Daoy (cell line): ENCODE measurements at places on chromosomes 2 and 18. TPM values are rescaled to one million over a fixed set of nuclear protein-coding genes. Genes with fewer than 3 reads are reported as not detected.

DNA sequence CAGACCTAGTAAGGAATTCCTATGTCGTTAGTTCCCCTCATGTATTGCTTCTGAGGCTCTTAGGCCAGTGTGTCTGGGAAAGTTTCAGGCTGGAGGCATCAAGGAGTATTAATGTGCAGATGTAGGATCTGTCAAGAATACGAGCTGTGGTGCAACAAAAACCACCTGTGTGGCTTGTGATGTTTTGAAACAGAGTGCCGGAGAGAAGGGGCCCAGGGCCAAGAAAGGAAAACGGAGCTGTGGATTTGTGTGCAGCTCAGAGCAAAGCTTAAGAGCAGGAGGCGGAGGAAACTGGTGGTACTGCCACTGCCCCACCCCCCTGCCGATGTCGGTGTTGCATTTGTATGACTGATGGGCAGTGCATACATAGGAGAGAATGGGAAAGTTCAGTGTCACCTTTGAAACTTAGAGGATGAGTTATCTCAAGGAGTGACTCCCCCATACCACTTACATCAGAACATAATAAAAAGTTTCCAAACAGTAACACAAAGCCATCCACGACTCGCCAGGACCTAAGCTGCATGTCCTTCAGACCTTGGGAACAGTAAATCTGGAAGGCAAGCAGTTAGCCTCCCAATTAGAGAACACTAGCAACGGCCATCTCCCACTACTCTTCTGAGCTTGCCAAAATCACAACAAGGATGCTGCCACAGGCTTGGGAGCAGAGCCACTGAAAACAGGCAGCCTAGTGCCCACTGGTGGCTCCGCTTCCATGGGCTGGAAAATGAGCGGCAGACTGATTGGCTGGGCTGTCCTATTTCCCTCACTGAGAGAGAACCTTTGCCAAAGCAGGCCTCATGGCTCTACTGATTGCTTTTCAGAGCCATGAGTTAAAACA is 152.7 kb upstream of the NT5C1B start:
- no peak for DNase-seq

GRCh38 chr2:68238955-68239822 is 13.1 kb downstream of the PPP3R1 start:
- DNase-seq: no peak

DNA sequence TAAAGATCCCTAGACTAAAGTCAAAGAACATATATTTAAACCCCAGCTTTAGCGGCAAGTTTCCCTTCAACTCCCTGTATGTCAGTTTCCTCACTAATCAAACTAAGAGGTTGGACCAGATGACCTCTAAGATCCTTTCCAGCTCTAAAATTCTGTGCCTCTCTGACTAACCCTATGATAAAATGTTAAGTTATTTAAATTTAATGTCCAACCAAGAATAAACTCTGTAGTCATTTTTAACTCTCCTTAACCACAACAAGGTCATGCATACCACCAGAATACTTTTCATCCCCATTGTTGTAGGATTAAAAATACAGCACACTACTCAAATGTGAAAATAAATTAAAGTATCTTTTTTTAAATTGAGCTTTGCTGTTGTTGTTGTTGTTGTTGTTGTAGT is 5.2 kb upstream of the PDE1A start:
- no peak for DNase-seq

DNA sequence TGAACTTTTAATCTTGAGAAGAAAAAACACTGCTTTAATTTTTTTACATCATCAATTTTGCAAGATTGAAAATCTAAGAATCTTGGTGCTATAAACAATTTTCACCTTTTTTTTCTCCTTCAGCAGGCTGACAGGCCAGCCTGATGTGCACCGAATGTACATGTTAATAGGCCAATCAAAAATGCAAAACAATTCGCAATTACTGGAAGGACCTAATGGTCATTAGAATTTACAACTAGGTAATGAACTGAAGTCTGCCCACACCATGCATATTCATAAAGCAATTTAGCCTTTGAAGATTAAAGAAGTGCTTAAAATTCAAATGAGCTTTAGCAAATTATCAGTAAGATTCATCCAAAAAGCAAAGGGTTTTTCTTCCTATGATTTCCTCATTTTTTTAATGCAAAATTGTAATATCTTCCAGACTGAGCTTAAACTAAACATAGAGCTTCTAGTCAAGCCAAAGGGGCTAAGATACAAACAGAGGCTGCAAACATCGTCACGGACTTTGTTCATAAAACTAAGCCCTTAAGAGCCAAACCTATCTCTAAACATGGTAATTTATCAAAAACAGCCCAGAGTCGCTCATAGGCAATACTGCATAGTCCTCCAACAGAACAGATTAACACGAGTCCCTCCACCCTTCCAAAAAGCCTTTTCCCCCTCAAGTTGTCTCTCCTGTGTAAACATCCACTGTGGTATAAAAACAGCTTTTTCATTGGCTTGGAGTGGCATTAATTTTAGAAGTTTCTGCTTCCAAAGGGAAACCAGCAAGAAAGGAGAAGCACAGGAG is 18.4 kb downstream of the BCL11A start:
- no peak for DNase-seq

MTIF2 gene
- 54.1 and 68.4 TPM in 2 replicates for total RNA-seq

FOXI3 gene
- 0.18 and 0.23 TPM in 2 replicates for total RNA-seq
